NT2/D1 (cell line): ENCODE measurements at places on chromosomes 4 and X.

- DNase-seq, result no peak
Observed at GRCh38 chr4:80492761-80493160, 157.2 kb downstream of the CFAP299 start.

DNA sequence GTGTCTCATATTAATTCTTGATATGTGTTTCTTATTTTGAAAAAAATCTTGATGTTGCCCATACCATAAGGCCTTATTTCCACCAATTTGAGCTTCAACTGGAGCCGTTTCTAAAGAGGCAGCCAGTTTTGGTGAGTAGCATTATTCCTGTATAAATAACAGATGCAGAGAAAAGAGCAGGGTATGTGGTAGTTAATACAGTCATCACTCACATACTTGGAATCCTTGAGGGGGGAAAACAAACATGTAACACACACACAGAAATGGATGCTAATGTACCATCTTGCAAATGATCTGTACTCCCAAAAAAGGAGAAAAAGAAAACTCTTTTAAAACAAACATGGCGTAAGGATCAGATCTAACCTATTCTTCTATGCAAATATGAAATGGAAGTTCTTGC, 389.7 kb downstream of the GPM6A start:
- DNase-seq, result no peak

DNA sequence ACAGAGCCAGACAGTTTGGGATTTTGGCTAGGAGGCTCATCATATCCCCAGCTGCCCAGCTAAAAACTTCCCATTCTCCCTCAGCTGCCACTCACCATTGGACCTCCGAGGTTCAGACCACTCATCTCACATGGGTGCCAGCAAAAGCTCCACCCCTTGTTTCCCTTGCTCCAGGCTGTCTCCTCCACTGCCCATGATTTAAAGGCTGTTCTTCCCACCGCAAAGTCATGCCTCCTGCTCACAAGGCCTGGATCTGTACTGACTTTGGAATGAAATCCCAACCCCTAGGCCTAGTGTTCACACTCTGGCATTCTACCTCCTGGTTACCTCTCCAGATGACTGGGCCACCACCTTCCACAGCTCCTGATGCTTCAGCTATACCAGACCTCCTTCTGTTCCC, 142.2 kb upstream of the EOLA2 start:
- no peak for DNase-seq

GRCh38 chr4:164731827-164732474, 22.0 kb upstream of the SMIM31 start:
- peak; percentile 9 for DNase-seq

- DNase-seq, result no peak
Observed at GRCh38 chr4:150072471-150072870, 5.8 kb upstream of the DCLK2 start.
